ENCODE measurements at places on chromosomes 13 and 19. TPM values are rescaled to one million over a fixed set of nuclear protein-coding genes. Genes with fewer than 3 reads are reported as not detected.

- DNase-seq: no peak
These were observed 49.3 kb upstream of the GPR183 start for GRCh38 chr13:99356262-99357091.

DNA sequence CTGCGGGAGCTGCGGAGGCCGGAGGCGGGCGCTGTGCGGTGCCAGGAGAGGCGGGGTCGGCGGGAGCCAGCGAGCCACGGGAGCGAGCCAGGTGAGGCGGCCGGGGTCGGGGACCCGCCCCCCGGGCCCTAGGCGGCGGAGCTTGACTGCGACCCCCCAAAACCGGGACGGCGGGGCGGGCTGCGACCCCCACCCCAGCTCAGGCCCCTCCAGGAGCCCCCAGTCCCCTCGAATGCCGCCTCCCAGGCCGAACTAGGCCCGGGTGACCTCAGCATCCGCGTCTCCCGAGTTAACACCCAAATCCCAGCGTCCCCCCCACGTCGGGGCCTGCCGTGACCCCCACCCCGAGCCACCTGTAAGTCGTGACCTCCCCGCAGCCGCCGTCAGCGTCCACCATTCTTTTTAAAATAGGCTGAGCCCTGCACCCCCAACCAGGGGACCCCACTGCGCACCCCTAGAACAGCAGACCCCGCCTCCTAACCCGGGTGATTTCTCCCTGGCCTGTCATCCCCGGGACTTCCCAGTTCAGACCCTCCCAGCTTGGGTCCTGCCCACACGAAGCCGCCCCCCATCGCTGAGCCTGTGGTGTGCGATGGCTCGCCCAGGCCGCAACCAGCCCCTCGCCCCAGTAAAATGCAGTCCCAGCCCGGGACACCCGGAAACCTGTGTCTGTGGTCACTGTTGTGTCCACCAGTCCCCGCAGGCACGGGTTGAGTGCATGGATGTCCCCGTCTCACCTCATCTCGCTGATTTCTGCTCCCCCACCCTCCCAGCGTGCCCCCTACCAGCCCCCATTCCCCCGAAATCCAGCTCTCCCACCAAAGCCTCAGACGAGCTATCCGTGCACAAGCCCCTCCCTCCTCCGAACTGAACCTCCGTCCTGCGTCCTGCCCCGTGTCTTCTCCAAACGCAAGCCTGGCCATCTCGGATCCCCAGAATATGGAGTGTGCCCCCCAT lies 551 bp downstream of the FZR1 start:
- no peak for DNase-seq

DNA sequence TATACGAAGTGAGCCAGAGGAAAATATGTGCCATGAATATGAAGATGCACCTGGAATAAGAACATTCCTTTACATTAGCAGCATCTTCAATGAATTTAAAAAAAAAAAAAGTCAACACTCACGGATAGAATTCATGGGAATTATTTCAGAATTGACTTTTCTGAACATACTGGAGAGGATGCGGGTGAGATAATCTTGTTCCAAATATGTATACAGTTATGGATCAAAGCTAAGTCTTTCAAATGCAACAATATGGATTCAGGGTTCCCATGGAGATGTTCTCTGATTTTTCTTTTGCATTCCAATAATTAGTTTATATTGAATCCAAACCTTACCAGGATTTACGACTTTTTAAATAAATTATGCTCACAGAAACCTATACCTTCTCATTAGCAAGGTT lies 1660.7 kb downstream of the SLITRK1 start:
- no peak for DNase-seq

DNA sequence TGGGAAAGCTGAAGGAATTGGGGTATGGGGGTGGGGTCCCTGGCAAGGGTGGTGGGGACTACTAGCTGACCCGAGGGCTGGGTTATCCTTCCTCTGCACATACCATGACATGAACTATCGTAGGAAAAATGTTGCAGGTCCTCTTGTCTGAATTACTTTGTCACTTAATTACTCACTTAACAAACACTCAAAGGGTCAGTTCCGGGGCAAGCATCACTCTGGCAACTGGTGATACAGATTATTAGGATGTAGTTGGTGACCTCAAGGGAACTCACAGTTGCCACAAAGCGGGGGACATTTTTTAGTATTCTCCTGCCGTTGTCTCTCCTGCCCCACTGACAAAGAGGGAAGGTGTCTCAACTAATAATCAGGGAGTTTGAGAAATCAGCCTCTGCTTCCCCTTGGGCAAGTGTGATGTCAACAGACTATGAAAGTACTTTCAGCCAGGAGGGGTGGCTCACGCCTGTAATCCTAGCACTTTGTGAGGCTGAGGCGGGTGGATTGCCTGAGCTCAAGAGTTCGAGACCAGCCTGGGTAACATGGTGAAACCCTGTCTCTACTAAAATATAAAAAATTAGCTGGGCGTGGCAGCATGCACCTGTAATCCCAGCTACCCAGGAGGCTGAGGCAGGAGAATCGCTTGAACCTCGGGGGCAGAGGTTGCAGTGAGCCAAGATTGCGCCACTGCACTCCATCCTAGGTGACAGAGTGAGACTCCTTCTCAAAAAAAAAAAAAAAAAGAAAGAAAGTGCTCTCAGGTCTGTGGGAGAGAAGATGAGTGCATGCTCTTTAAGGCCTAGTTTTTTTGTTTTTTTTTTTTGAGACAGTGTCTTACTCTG lies 10.3 kb downstream of the DNAJB1 start:
- no peak for DNase-seq

DNA sequence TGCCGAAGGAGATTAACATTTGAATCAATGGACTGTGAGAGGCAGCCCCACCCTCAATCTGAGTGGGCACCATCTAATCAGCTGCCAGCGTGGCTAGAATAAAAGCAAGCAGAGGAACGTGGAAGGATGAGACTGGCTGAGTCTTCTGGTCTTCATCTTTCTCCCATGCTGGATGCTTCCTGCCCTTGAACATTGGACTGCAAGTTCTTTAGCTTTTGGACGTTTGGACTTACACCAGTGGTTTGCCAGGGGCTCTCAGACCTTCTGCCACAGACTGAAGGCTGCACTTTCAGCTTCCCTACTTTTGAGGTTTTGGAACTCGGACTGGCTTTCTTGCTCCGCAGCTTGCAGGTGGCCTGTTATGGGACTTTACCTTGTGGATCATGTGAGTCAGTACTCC lies 14.7 kb downstream of the NHLRC3 start:
- no peak for DNase-seq

DNA sequence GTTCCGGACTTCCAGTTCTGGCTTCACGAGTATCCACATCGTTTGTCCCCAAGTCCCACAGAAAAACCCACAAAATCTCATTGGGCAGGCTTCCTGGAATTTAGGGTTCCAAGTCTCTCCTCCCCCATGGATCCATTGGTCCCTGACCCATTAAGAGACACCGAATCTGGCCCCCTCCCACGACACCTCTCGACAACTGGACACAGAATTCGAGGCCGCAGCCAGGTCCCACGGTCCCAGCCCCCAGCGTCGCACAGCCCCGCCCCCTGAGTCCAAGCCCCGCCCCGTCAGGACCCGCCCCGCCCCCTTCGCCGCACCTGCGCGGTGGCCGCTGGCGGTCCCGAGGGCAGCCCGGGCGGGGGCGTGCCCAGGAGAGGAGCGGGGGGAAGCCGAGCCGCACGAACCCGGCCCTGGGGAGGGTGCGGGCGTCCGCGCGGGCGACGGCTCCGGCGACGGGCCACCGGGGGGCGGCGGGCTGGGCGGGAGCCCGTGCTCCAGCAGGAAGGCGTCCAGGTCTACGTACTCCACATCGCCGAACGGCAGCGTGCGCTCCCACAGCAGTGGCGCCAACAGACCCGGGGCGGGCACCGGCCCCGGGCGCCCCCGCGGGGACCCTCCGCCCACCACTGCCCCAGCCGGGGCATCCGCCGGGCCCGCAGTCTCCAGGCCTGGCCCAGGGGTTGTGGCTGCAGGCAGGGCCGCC lies 1.8 kb downstream of the DBP start:
- peak; percentile 84 for DNase-seq

The ZNF613 gene
- 2.0 TPM for total RNA-seq

DNA sequence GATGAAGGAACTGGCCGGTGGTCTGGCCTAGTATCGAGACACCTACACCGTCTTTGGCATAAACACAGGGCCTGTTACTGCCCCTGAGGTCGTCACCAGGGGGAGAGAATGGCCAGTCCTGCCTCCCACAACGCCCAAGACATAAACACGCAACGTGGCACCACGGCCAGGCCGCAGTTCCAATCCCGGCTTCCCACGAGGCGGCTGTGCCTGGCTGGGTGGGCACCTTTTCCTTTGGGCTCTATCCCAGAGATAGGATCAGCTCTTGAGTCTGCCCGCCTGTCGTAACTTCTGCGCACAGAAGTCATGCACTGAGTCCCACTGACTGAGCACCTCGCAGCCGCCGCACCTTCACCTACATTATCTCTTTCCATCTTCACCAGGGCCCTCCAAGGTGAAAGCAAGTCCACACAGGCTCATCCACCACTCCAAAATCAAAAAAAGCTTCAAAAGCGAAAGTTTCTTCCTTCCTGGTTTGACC lies 1.1 kb downstream of the MIER2 start:
- no peak for DNase-seq

The DIRAS1 gene
- not detected for total RNA-seq

The ANGPTL8 gene
- 287 TPM for total RNA-seq

DNA sequence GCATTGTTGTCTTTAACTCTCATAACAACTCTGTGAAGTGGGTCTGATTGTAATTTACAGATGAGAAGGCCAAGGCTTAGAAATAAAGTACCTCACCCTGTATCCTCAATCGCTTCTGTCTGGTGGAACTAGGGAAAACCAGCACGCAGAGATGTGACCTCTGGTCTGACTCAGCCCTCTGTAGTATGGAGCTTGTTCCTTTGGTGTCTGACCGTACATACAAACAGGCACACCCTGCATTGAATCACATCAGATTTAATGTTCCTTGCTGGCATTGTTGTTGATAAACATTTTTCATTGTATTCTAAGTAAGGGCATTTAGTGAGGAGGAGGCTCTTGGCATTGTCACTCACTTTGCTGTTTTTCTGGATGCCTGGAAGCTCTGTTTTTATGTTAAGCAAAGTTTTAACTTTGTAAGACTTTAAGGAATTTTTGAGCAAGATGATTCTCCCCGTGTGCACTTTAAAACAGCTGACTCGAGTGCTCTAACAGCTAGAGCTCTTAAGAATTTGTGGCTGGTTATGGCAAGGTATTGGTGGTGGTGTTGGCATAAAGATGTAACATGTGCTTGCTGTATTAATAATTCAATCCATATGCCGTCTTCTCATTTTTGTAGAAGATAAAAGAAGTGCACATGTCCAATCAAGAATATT lies 89.0 kb upstream of the SPATA13 start:
- DNase-seq: no peak

DNA sequence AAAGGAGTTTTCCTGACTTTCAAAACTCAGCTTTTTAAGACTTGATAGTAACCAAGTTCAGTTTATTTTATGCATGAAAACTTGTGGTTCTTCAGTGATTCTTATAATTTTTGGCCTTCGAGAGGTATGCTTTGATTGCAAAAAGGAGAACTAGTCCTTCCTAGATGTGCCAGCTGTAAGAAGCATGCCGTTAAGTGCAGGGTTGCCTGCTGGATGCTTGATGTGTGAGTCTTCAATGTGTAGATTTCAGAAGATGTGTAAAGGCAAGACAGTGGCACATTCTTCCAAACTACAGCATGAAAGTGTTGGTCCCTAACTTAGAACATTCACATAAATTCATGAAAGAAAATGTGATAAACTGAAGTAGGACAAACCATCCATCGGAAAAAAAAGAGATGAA lies 532.5 kb downstream of the DCT start:
- DNase-seq: no peak

DNA sequence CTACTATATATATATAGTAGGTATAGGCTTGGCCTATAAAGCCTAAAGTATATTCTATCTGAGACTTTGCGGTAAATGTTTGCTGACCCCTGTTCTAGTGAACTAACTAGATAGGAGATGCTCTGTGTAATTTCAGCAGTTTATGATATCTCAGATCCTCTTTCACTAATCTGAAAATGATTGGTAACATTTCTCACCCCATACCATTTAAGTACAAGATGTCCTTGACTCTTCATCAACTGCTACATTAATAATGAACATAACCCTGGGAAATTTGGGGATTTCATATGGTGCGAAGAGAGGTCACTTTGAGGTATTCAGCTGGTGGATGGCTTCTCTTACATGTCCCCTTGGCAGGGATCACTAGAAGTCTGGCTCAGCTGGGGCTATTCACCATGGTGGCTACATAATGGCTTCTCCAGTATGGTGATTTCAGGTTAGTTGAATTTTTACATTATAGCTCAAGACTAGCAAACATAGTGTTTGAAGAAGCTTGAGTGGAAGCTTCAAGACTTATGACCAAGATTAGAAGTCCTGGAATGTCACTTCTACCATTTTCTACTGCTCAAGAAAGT lies 103.6 kb upstream of the MYCBP2 start:
- DNase-seq: no peak

DNA sequence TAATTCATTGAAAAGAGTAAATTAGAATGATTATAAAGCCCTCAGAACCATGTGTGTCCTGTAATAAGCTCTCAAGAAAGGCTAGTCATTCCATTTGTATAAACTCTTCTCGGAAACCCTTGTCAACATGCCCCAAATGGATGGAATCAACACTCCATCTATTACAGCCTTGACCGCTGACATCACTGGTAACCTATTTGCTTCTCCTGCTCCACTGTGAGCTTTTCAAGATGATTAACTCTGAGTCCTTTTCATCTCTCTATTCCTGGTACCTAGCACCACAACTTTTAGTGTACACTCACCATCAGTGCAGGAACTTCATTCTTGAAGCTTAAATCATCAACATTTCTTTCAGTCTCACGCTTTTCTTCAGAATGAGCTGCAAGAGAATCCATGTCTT lies 612.0 kb downstream of the DCT start:
- no peak for DNase-seq

The PSG3 gene
- total RNA-seq: not detected

- DNase-seq: no peak
These were observed 72.1 kb upstream of the ZNF43 start for GRCh38 chr19:21908066-21908465.
